ENCODE measurements at places on chromosomes 4 and X. TPM values are rescaled to one million over a fixed set of nuclear protein-coding genes. Genes with fewer than 3 reads are reported as not detected.
A peak's percentile ranks its signal among the peaks of the same experiment; 100 is the strongest.

DNA sequence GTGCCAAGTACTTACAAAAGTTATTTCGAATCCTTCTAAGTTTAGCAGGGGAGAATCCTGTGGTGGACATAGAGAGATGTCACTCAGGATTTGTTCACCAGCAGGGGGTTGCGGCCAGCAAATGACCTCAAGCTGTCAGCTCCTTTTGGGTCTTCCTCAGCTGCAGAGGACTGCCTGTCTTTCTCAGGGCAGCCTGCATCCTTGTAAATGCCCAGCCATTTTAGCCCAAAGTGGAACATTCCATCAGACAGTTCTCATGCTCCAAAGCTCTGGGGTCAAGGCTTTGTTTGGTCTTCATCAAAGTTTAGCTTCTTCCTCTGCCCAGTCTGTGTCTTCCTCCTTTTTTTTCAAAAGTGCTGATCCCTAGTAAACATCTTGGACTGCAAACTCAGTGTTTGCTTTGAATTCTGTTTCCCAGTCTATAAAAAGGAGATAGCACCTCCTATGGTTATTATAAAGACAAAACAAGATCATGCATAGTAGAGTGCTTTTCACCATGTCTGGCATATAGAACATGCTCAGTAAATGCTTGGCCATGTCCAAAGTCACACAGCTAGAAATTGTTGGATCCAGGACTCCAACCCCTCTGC, 156.4 kb upstream of the GATB start:
- no peak for DNase-seq

DNA sequence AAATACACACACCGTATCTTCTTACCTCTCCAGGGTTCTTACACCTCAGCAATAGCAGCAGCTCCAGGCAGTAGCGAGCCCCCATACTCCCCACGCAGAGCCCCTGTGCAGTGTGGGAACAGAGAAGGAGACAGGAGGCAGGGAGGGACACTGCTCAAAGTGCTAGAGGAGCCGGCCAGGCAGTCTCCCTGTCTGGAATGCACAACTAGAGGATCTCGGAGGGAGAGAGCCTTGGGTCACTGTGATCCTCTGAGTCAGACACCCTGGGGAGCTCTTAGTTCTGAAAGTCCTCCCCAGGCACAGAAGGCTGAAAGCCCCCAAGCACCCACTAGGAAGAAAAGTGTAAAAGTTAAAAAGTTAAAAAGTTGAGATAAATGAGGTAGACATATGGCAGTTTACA, 16.0 kb downstream of the AMELX start:
- DNase-seq, result no peak

GRCh38 chr4:138961664-138962063, 53.9 kb upstream of the NOCT start:
- DNase-seq, result no peak

Gene ZFP92
- 1.6 TPM for total RNA-seq

GRCh38 chr4:86376850-86377249, 17.0 kb upstream of the MAPK10 start:
- DNase-seq, result no peak

GRCh38 chrX:20672476-20672875, 405.8 kb upstream of the RPS6KA3 start:
- no peak for DNase-seq

GRCh38 chr4:41257257-41257901, 651 bp downstream of the UCHL1 start:
- no peak for DNase-seq

Gene F9
- total RNA-seq, result not detected

DNA sequence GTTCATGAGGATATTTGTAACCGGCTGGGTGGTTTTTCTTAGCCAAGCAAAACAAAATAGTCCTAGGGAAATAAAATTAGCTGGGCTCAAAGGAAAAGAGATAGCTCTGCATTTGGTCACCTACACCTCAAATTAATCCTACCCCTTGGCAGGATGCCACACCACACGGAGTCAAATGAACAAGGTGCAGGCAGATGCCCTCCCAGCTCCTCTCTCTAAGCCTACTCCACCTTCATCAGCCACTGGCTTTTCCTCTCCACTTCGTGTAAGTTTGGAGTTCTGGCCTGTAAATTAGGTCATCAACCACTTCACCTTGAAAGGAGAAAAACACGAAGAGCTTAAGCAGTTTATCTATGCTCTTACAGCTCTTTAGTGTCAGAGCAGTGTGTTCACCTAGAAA, 1.4 kb downstream of the DDIT4L start:
- DNase-seq, result no peak

DNA sequence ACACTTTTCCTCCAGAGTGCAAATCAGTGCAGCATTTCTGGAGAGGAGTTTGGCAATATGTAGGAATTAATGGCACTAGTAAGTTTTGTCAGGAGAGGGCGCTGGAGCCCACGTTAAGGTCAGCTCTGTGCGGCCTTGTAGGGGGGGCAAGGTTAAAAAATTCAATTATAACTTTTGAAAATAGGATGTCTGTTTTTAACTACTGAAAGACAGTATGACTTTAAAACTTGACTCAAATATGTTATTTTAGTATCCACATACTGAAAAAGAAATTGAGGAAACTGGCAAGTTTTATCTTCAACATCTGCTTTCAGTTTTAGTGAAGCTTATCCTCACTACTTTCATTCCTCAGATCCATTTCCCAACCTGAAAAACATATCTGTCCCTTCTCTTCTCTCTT, 30.9 kb upstream of the HSD17B13 start:
- peak; percentile 8 for DNase-seq
